Right kidney (tissue), 9 donors: ENCODE measurements at places on chromosomes 12 and 14.

GRCh38 chr12:120397824-120398540 lies 29.0 kb upstream of the MSI1 start:
- DNase-seq: peak; percentile 65

DNA sequence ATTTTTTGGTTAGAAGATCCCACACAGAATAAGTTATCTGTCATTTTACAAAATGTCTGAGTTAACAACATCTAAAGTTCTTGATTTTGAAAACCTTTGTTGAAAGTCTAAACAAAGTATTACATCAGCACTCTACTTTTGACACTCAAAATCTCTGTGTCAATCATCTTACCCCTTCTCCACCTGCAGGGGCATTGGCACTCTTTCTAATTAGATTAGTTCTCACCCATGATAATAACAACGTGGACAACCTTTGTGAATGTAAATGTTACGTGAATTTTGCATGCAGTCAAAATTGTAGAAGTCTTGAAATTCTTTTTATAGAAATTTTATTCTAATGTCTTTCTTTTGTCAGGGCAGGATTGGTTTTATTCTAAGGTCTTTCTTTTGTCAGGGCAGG lies 33.5 kb upstream of the PPFIA2 start:
- DNase-seq: no peak

- no peak for DNase-seq
Observed at GRCh38 chr12:24798335-24798734, 150.6 kb downstream of the BCAT1 start.

GRCh38 chr14:65555358-65555757 lies 142.8 kb downstream of the FUT8 start:
- DNase-seq: no peak

- DNase-seq: no peak
Observed at GRCh38 chr14:103544388-103545218, 15.6 kb downstream of the TRMT61A start.

DNA sequence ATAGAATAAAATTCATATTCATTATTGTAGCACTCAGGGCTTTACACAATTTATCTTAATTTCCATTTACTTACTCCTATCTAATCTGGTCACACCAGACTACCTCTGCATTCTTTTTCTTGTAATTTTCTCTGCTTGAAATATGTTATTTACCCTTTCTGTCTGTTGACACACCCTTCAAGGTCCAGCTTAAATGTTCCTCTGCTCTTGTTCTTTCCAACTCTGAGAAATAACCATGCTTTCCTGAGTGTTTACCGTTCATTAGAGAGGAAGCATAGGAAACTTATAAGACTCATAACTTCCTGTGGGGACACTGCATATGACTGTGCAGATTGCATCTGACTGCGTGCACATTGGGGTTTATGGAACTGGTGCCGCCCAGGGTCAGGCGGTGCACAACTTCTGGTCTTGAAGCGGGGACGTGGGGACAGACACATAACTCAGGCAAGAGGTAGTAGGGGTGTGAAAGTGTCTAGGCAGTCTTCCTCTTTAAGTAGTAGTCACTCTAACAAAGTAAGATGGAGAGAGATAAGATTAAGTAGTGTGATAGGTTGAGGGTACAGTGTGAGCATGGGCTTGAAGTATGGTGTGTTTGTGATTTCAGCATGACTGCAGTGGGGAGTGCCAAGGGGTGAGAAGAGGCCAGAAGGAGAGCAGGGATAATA lies 42.6 kb upstream of the FOXJ2 start:
- DNase-seq: no peak

GRCh38 chr14:25411781-25412757 lies 362.1 kb upstream of the STXBP6 start:
- no peak for DNase-seq

DNA sequence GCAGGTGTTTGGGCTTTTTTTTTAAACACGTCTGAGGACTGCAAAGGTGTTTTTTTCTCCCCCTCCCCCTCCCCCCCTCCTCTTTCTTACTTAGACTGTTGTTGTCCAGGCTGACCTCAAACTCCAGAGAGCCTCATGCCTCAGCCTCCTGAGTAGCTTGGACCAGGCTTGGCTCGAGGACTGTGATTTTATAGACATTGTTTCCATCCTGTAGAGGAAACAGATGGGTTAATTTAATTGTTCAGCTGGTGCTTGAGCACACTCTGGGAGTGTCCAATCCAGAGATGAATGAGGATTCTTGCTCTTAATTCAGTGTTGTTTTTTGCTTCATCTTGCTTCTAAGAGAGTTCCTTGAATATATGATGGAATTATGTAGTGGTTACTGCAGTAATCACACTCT lies 42.1 kb downstream of the RASSF3 start:
- no peak for DNase-seq

DNA sequence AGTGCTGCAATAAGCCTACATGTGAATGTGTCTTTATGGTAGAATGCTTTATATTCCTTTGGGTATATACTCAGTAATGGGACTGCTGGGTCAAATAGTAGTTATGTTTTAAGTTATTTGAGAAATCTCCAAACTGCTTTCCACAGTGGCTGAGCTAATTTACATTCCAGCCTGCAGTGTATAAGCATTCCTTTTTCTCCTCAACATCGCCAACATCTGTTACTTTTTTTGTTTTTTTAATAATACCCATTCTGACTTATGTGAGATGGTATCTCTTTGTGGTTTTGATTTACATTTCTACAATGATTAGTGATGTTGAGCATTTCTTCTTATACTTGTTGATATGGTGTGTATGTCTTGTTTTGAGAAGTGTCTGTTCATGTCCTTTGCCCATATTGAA lies 1186.2 kb downstream of the BCL11B start:
- no peak for DNase-seq

DNA sequence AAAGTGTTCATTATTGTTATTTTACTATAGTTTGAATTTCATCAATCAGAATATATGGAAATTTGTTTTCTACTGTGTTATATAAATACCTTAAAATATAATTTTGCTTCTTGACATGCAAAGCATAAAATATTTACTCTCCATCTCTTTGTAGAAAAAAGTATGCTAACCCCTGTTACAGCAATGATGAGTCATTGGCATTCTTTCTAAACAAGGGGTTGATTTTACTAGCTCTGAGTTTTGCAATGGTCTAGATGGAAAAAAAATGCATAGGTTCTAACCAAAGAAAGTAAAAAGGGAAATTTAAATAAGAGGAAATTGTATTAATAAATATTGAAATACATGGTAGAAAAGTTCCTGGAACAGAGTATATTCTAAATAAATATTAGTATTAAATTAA lies 990.2 kb upstream of the ATXN7L3B start:
- no peak for DNase-seq

DNA sequence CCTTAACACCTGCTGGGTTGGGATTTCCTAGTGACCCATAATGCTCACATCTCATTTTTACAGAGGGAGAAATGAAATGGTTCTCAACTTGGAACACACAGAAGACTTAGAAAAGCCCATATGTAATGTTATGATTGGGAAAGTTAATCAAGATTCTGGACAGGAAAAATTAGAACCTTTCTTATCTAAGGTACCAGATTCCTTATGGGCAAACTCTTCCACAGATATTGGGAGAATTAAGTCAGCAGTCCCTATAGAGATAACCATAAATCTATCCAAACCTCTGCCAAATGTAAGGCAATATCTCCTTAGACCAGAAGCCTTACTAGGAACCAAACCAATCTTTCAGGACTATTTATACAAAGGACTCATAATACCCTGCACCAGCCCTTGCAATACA lies 13.9 kb upstream of the PSMC1 start:
- no peak for DNase-seq

GRCh38 chr12:109637348-109637747 lies 63.8 kb downstream of the MVK start:
- DNase-seq: no peak

DNA sequence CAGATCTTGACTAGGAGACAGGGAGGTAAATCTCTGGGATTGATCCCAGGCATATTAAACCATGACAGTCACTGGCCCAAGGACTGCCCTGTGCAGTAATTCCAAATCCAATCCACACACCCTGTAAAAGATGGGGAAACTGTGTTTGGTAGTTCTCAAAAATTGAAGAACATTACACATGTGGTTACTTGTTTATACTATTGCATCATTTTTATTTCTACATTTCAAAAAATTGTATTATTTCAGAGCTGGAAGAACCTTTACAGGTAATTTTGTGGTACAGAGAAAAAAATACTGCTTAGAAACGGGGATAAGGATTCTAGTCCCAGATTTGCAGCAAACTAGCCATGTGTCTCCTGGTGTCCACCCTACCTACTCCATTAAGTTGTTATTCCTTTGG lies 400.5 kb downstream of the LRIG3 start:
- DNase-seq: no peak

- no peak for DNase-seq
Observed at GRCh38 chr12:100447381-100447780, 26.3 kb upstream of the NR1H4 start.
